CD4-positive, alpha-beta T cell treated with Interleukin-15 for 4 hours (primary cell): ENCODE measurements at places on chromosomes 1 and 21.

DNA sequence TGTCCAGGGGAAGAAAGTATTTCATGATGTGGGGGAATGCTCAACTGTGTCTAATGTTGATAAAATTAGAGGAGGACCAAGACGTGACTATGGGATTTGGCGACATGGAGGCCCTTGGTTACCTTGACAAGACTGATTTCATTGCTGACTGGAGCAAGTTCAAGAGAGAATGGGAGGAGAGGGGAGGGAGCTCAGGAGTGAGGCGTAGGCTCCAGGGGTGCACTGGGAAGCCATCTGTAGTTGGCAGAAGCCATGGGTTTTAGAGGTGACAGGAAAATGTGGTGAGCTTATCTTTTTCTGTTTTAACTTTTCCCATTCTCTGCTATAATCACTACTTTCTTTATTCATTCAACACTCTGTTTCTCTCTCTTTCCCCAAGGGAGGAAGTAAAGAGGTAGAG, 15.8 kb downstream of the UBE4B start:
- DNase-seq: no peak

- DNase-seq: no peak
These were observed 42.0 kb upstream of the FOXO6 start for GRCh38 chr1:41319106-41319755.

DNA sequence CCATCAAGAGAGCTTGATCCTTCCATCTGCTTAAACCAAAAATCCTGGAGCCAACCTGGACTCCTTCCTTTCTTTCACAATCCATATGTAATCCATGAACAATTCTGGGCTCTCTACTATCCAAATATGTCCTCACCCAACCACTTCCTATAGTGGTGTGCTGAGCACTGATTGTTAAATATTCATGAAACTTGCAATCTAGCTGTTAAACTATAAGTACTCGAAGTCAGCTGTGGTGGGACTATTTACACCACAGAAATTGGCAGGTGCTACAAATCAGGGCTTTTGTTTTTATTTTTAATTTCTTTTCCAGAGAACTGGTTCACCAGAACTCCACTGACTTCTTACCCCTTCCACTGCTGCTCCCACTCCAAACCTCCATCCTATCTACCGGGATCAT, 57.2 kb upstream of the KCND3 start:
- no peak for DNase-seq

DNA sequence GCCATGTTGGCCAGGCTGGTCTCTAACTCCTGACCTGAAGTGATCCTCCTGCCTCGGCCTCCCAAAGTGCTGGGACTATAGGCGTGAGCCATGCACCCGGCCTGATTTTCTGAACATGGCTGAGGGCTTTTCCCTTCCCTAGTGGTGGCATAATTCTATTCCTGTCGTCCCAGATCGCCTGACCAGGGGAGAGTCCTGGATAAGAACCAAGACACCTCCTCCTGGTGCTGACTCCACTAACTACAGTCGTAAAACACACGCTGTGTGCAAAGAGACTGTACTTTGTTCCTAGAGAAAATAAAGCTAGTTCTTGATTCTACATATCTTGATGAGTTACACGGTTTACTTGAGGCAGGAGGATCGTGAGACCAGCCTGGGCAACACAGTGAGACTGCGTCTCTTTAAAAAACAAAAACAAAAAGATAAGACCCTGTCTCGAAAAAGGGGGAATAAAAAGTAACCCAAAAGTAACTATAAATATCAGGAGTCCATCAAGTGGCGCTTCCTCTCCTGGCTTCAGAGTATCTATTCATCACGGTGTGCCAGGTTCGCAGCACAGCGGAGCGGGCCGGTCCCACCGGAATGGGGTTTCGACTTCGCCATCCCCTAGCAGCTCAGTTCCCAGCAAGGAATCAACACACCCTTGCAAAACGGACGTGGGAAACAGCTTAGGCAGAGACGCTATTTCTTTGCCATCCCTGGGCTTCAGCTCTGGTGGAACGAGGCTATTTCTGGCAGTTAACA, 973 bp downstream of the SDF4 start:
- no peak for DNase-seq

- DNase-seq: peak; percentile 5
These were observed 798 bp downstream of the ZBED6 start for GRCh38 chr1:203796236-203796605.

- DNase-seq: no peak
These were observed 39.2 kb downstream of the CDK18 start for GRCh38 chr1:205543351-205544301.

GRCh38 chr1:220895412-220895946, 16.2 kb downstream of the HLX start:
- DNase-seq: no peak

DNA sequence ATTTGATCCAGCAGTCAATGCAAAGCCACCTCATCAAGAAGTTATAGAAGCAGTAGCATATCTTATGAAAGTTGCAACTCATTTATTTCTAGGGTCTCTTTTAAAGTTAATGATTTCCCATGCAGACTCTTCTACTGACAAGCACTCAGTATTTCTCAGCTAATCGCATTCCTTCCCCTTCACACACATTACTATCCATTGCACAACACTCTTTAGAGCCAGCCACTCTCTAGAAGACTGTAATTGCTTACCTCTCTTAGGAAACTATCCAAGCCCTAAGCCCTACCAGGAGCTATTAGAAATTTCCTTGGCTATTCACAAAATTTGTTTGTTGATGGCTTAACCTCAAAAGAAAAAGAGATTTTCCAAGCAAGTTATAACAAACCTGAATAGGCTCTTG, 106.0 kb downstream of the ADAMTS1 start:
- no peak for DNase-seq
